ENCODE measurements at places on chromosomes 1 and 21. TPM values are rescaled to one million over a fixed set of nuclear protein-coding genes. Genes with fewer than 3 reads are reported as not detected.

C1QA gene
- not detected for total RNA-seq

PRKCZ gene
- total RNA-seq = 8.5 TPM

OR2M3 gene
- not detected for total RNA-seq

LDLRAD1 gene
- not detected for total RNA-seq

GRIK3 gene
- total RNA-seq = not detected

PYHIN1 gene
- total RNA-seq = not detected

SMPDL3B gene
- total RNA-seq = not detected

KCNQ4 gene
- total RNA-seq = not detected

ALDH9A1 gene
- 170 TPM for total RNA-seq

GSTM5 gene
- 13.4 TPM for total RNA-seq

CHI3L1 gene
- 1.1 TPM for total RNA-seq

LCE2B gene
- not detected for total RNA-seq

SGIP1 gene
- 20.3 TPM for total RNA-seq

SPATA45 gene
- total RNA-seq = not detected

LRRIQ3 gene
- total RNA-seq = 1.1 TPM

HSD3B1 gene
- not detected for total RNA-seq

IVL gene
- not detected for total RNA-seq

ICOSLG gene
- total RNA-seq = 0.16 TPM

S100A7A gene
- total RNA-seq = not detected

Data from bronchial smooth muscle cell (primary cell).